Psoas muscle (tissue), 8 donors: ENCODE measurements at places on chromosomes 6 and 20. TPM values are rescaled to one million over a fixed set of nuclear protein-coding genes. Genes with fewer than 3 reads are reported as not detected.
A peak's percentile ranks its signal among the peaks of the same experiment; 100 is the strongest.

TMEM242 gene
- 14.0 TPM for polyA plus RNA-seq

DNA sequence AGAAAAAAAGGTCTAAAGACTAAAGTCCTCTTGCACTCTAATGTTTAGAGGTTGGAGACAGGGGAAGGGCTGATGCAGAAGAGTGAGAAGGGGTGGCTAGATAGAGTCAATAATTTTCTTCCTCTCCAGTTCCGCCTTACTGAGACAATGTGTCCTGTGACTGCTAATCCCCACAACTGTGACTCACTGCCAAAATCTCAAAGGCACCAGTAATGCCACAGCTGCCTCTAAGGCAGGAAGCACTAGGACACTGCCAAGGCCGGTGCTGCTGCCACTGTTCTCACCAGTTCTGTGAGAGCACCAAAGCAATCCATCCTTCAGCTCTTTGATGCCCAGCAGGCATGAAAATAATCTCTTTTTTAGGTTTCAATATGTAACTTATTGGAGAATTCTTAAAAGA is 701.9 kb upstream of the MAP3K7 start:
- no peaks in the 10 kb centered on the region for H3K36me3 ChIP-seq
- DNase-seq = no peak
- H3K4me3 ChIP-seq = no peak overlapping the region
- H3K27ac ChIP-seq = no peak overlapping the region

TMEM30A gene
- 46.1 TPM for polyA plus RNA-seq

DSP gene
- polyA plus RNA-seq = 0.26 TPM

DNA sequence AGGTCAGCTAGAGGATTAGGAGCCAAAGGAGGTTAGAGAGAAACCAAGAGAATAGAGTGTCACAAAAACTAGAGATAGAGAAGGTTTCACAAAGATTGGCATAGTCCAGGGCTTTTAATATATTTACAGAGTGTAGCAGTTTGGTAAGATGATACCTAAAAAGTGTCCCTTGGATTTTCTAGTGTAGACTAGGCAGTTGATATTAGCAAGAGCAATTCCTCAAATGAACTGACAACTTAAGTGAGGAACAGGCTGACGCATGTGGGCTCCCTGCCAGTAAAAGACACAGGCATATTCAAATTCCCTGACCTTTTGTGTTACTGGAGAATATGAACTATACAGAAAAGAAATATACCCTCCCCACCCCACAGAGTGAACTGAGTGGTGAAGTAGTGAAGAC is 40.1 kb downstream of the VTA1 start:
- H3K4me1 ChIP-seq = peaks cover 14% of the 10 kb centered on the region
- no peaks in the 10 kb centered on the region for H3K27me3 ChIP-seq
- H3K4me3 ChIP-seq = no peak overlapping the region

DNA sequence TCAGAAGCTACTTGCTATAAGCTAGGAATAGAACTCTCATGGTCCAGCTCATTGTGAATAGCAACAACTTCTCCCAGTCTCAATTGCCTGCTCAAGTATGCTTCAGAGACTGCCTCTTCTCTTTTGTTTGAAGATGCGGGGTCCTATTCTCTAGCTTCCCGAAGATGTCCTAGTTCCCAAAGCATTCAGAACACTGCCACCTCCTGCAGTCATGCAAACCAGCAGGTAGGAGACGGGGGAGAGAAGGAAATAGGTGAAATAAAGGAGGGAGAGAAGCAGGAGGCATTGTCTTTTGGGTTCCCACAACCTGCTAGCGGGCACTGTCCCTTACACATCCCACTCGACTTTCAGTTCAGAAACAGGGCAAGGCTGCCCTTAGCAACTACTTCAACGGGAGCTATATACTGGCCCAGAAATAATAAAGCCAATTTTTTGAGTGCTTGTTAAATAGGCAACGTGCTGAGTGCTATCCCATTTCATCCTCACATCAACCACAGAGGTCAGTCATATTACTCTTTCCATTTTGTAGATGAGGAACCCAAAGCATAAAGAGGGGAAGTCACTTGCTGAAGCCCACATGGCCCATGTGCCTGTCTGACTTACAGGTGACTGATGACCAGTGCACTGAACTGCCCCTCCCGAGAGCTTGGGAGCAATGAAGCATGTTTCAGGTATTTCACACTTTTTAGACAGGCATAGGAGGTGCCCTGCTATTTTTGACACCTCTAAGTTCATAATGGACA is 61.9 kb upstream of the ATXN1 start:
- H3K4me3 ChIP-seq = no peak overlapping the region
- no peak for DNase-seq
- no peaks in the 10 kb centered on the region for H3K27me3 ChIP-seq
- H3K27ac ChIP-seq = no peak overlapping the region

DNA sequence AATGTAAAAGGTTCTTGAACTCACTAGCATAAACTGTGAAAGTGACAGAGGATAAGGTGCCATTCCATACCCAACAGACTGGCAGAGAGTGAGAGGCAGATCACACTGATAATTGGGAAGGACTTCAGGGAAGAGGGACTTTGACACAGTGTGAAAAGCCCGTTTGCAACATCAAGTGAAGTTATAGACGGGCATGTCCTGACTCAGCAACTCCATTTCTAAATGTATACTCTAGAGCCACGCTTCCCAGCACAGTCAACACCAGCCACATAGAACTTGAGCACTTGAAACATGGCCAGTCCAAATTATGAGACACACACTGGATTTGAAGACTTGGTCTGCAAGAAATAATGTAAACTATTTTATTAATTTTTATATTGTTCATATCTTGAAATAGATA is 45.9 kb upstream of the XRN2 start:
- no peak overlapping the region for H3K4me3 ChIP-seq
- no peak overlapping the region for H3K27ac ChIP-seq
- no peak for DNase-seq
- H3K36me3 ChIP-seq = no peaks in the 10 kb centered on the region
- no peaks in the 10 kb centered on the region for H3K27me3 ChIP-seq

HRH3 gene
- polyA plus RNA-seq = 0.03 TPM

GRCh38 chr6:54778731-54779130 is 67.8 kb upstream of the FAM83B start:
- no peak for DNase-seq
- no peaks in the 10 kb centered on the region for H3K27me3 ChIP-seq
- no peak overlapping the region for H3K27ac ChIP-seq
- H3K4me1 ChIP-seq = no peaks in the 10 kb centered on the region
- H3K36me3 ChIP-seq = no peaks in the 10 kb centered on the region

GRCh38 chr20:20363799-20364592 is 3.9 kb upstream of the INSM1 start:
- no peak overlapping the region for H3K27ac ChIP-seq
- H3K4me1 ChIP-seq = peaks cover 6% of the 10 kb centered on the region
- no peaks in the 10 kb centered on the region for H3K36me3 ChIP-seq
- no peak overlapping the region for H3K4me3 ChIP-seq

CDKN1A gene
- polyA plus RNA-seq = 273 TPM

DNA sequence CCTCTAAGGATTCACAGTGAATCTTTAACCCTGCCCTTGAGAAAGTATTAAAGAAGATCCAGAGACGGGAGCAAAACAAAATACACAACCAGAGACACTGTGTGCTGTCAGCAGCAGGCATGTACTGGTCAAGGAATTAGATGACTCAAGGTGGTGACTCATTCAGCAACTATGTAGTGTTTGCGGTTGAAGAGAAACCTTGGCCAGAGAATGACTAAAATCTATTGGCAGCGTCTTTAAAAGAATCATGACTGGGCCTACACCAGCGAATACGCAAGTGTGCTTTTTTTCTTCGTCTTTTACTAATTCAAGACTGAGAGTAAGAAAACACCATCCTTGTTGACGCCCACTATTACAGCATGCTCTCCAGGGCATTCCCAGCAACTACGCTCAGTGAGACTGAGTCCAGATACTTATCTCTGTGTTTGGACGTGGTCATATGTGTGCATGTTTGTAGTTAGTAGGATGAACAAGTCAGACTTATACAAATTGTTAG is 72.4 kb upstream of the BACH2 start:
- H3K4me3 ChIP-seq = no peak overlapping the region
- H3K36me3 ChIP-seq = no peaks in the 10 kb centered on the region
- H3K27ac ChIP-seq = peak overlapping the region; percentile 73
- H3K27me3 ChIP-seq = no peaks in the 10 kb centered on the region

GRCh38 chr20:20992686-20993360 is 113.3 kb downstream of the LINC00237 start:
- no peaks in the 10 kb centered on the region for H3K36me3 ChIP-seq
- H3K4me3 ChIP-seq = no peak overlapping the region
- H3K4me1 ChIP-seq = no peaks in the 10 kb centered on the region
- DNase-seq = no peak
- no peak overlapping the region for H3K27ac ChIP-seq
- peaks cover 3% of the 10 kb centered on the region for H3K27me3 ChIP-seq

DNA sequence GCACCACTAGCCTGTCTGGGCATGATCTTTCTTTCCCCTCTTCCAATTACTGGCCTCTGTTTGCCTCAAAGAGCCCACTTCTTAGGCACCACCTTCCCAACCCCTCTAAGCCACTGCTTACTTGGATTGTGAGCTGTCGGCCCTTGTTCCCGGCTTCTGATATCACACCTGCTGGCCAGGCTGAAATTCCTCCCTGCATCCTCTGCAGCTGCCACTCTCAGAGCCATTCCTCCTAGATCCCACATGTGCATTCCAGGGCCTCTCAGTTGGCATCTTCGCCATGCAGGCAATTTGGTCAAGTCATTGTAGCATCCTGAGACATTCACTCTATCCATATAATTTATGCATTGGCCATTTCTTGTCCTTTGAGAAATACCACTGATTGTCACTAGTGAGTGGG is 135.9 kb downstream of the OLIG3 start:
- H3K4me1 ChIP-seq = no peaks in the 10 kb centered on the region
- no peaks in the 10 kb centered on the region for H3K27me3 ChIP-seq
- H3K36me3 ChIP-seq = no peaks in the 10 kb centered on the region
- H3K27ac ChIP-seq = no peak overlapping the region
- no peak overlapping the region for H3K4me3 ChIP-seq
- no peak for DNase-seq

DNA sequence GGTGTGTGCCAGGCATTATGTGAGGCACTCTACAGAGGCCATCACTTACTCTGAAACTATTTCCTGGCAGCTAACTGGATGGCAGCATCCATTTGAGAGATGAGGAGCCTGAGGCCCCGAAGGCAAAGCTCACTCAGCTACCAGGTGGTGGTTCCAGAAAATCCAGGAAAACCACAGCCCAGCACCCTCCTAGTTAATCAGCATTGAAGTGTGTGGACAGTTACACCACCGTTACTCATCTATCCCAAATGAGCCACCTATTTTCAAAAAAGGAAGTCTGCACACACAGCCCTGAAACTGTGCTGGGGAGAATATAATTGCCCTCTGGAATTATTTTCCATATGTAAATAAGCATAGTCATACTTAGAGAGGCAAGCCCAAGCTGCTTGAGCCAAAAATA is 67.4 kb downstream of the CNBD2 start:
- H3K4me1 ChIP-seq = no peaks in the 10 kb centered on the region
- no peaks in the 10 kb centered on the region for H3K27me3 ChIP-seq
- DNase-seq = no peak
- no peaks in the 10 kb centered on the region for H3K36me3 ChIP-seq

- H3K27me3 ChIP-seq = no peaks in the 10 kb centered on the region
- H3K4me3 ChIP-seq = no peak overlapping the region
- no peaks in the 10 kb centered on the region for H3K36me3 ChIP-seq
- DNase-seq = no peak
- H3K4me1 ChIP-seq = no peaks in the 10 kb centered on the region
These were observed 60.8 kb upstream of the CARMIL1 start for GRCh38 chr6:25218346-25218745.

RAET1L gene
- polyA plus RNA-seq = 0.06 TPM

- no peaks in the 10 kb centered on the region for H3K4me1 ChIP-seq
- H3K27me3 ChIP-seq = peaks cover 10% of the 10 kb centered on the region
- DNase-seq = peak; percentile 37
- H3K4me3 ChIP-seq = no peak overlapping the region
- no peaks in the 10 kb centered on the region for H3K36me3 ChIP-seq
These were observed 35.8 kb upstream of the MRGBP start for GRCh38 chr20:62760471-62760855.

GRCh38 chr20:41478026-41478425 is 111.4 kb upstream of the EMILIN3 start:
- no peak overlapping the region for H3K4me3 ChIP-seq
- peaks cover 22% of the 10 kb centered on the region for H3K4me1 ChIP-seq
- no peak overlapping the region for H3K27ac ChIP-seq
- H3K36me3 ChIP-seq = no peaks in the 10 kb centered on the region
- H3K27me3 ChIP-seq = no peaks in the 10 kb centered on the region

- H3K27ac ChIP-seq = peak within 1 kb of the TSS; percentile 87
- no peaks in the 10 kb centered on the region for H3K36me3 ChIP-seq
- H3K4me3 ChIP-seq = peak within 1 kb of the TSS; percentile 92
- peak; percentile 82 for DNase-seq
- peaks cover 11% of the 10 kb centered on the region for H3K4me1 ChIP-seq
These were observed at the start of gene SLC16A10 for GRCh38 chr6:111087106-111087835. TSS of gene SLC16A10 (plus strand) at chr6:111087503. CDS start at chr6:111087753, 250 bp downstream.

- H3K27ac ChIP-seq = no peak overlapping the region
- no peaks in the 10 kb centered on the region for H3K4me1 ChIP-seq
- H3K36me3 ChIP-seq = peaks cover 3% of the 10 kb centered on the region
- no peaks in the 10 kb centered on the region for H3K27me3 ChIP-seq
These were observed 182.6 kb upstream of the SHLD1 start for GRCh38 chr20:5567644-5568043.

DNA sequence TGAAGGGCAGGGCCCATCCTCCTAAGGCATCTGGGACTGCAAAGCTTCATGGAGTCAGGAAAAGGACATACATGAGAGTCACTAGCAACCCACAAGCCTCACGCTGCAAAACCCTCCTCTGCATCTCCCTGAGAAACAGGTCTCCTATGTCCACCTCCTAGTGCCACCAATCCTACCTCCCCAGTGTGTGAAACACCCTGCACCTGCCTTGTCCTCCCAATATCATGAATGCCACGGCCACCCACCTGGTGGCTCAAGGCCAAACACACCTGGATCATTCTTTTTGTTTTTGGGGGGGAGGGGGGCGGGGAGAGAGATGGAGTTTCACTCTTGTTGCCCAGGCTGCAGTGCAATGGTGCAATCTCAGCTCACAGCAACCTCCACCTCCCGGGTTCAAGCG is 90.5 kb downstream of the ZMYND8 start:
- no peak overlapping the region for H3K4me3 ChIP-seq
- peaks cover 23% of the 10 kb centered on the region for H3K4me1 ChIP-seq
- H3K27ac ChIP-seq = no peak overlapping the region
- H3K36me3 ChIP-seq = no peaks in the 10 kb centered on the region

GRCh38 chr20:54475334-54476168 is at the start of gene DOK5:
TSS of gene DOK5 (plus strand) at chr20:54475593. CDS start at chr20:54475947, 354 bp downstream.
- no peaks in the 10 kb centered on the region for H3K27me3 ChIP-seq
- H3K36me3 ChIP-seq = no peaks in the 10 kb centered on the region
- H3K4me1 ChIP-seq = peaks cover 3% of the 10 kb centered on the region
- DNase-seq = peak; percentile 53
- H3K4me3 ChIP-seq = peak within 1 kb of the TSS; percentile 79
- peak within 1 kb of the TSS; percentile 81 for H3K27ac ChIP-seq

SLC17A3 gene
- not detected for polyA plus RNA-seq

GRCh38 chr6:140285471-140285870 is 911.0 kb upstream of the CITED2 start:
- no peaks in the 10 kb centered on the region for H3K27me3 ChIP-seq
- H3K4me3 ChIP-seq = no peak overlapping the region
- H3K27ac ChIP-seq = no peak overlapping the region
- H3K36me3 ChIP-seq = no peaks in the 10 kb centered on the region
- H3K4me1 ChIP-seq = peaks cover 11% of the 10 kb centered on the region

RAB44 gene
- polyA plus RNA-seq = not detected
